Type B pancreatic cell (in vitro differentiated cells): ENCODE measurements at places on chromosomes 1 and 21.

GRCh38 chr1:202005958-202006357 is 4.4 kb upstream of the ELF3 start:
- DNase-seq: no peak

GRCh38 chr1:46020010-46020409 is 112.4 kb downstream of the PIK3R3 start:
- DNase-seq: no peak

DNA sequence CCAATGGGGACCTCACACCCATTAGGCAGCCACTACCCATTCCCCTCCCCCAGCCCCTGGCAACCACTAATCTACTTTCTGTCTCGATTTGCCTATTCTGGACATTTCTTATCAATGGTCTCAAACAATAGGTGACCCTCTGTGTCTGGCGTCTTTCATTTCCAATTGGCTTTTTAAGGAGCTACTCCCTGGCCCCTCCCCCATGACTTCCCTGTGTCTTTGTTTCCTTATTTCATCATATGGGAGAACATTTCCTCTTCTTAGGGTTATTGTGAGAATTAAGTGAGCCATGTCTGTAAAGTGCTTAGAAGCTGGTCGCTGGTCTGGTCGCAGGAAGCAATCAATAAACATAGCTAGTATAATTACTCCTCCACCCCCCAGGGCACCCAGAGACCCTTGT is 80.9 kb downstream of the SPSB1 start:
- DNase-seq: no peak

GRCh38 chr1:47478090-47478489 is 40.2 kb downstream of the FOXD2 start:
- no peak for DNase-seq

DNA sequence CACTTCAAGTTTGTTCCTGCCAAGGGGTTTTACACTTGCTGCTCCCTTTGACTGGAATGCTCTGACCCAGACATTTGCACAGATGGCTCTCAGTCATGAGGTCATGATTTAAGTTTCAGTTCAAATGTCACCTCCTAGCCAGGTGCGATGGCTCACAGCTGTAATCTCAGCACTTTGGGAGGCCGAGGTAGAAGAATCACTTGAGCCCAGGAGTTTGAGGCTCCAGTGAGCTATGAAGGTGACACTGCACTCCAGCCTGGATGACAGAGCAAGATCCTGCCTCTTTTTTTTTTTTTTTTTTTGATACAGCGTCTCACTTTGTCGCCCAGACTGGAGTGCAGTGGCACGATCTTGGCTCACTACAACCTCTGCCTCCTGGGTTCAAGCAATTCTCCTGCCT is 4.5 kb upstream of the ZMYM4 start:
- no peak for DNase-seq
